ENCODE measurements at places on chromosomes 11 and 22. TPM values are rescaled to one million over a fixed set of nuclear protein-coding genes. Genes with fewer than 3 reads are reported as not detected.

HBD gene
- total RNA-seq, result not detected

INSC gene
- total RNA-seq, result not detected

DNA sequence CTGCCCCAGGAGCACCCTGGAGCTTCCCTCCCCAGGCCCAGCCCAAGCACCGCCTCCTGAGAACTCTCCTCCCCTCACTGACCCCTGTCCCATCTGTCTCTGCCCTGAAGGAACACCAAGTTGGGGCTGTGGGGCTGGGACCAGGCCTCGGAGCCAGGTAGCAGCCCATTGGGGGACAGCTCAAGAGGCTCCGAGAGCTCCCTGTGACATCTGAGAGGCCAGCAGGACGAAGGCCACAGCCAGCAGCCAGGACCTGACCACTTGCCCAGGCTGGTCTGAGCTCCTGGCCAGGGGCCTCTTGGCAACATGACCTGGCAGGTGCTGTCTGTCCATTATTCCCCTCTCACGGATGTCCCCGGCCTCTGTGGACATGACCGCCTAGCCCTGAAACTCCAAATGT lies 33.7 kb downstream of the IGF2 start:
- no peak for DNase-seq

GRCh38 chr11:12381875-12382274 lies 4.5 kb downstream of the PARVA start:
- no peak for DNase-seq

KDELR3 gene
- total RNA-seq, result 30.6 TPM

GRCh38 chr11:128412847-128413791 lies 174.2 kb downstream of the ETS1 start:
- no peak for DNase-seq

PLAAT5 gene
- not detected for total RNA-seq

All from dermis blood vessel endothelial cell (primary cell).